SJSA1 (cell line): ENCODE measurements at places on chromosomes 12 and 14.
A peak's percentile ranks its signal among the peaks of the same experiment; 100 is the strongest.

DNA sequence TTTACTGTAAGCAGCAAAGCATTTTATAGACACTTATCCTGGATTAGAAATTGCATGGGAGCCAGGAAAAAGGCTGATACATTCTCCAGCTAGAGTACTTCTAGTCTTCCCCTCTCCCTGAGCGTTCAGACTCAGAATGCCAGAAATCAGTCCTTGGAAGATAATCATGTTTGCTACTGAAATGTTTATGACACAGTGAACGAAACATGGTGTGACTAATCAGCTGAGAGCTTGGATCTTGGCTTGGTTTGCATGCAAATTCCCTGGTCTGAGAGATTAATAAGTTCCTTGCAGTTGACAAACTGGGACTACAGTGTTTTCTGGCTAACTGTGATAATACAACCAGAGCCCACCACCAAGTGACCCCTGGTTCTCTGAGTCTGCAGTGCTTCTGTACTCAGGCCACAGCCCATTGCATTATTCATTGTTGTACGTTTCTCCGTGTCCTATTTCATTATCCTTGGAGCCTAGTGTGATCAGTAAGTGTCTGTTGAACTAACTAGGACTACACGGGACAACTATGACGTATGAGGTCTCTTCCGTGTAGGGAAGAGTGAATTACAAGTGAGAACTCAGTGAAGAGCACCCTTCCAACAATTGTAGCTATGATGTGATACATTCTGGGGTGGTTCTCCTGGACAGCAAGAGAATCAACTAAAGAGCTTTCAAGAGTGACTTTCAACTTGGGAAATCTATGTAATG is 34.6 kb upstream of the EVL start:
- peaks cover 52% of the 10 kb centered on the region for H3K4me1 ChIP-seq
- H3K27ac ChIP-seq, result peak overlapping the region; percentile 84
- no peaks in the 10 kb centered on the region for H3K36me3 ChIP-seq
- no peak for DNase-seq
- H3K27me3 ChIP-seq, result no peaks in the 10 kb centered on the region

DNA sequence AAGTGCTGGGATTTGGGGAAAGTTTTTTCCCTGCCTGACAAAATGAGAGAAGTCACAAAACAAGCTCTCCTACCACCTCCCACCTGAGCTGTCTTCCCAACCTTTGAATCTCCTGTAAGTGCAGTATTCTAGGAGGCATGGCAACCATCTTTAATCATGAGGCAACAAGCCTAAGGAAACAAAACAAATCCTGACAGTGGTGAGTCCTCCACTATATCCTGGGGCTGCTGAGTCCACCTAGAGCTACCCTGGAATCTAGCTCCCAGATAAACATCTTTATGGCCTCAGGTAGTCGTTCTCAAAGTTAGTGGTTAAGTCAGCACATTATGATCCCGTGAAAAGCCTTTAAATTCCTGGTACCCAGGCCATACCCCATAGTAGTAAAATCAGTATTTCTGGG is 22.3 kb upstream of the ACTN1 start:
- no peak overlapping the region for H3K4me3 ChIP-seq
- no peak for DNase-seq
- H3K36me3 ChIP-seq, result no peaks in the 10 kb centered on the region
- H3K4me1 ChIP-seq, result peaks cover 21% of the 10 kb centered on the region

DNA sequence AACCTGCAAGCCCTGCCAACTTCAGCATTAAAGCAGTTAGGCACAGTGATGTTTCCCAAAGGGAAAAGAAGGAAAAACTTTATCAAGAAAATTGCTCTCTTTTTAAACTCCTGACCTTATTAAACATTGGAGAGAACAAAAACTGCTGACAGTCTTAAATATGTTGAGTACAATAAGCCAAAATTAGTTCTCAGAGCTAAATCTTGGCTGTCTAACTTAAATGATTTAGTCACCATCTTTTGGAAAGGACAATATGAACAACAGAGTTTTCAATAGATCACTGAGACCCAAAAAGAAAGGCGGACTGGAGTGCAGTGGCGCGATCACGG is 70.8 kb downstream of the DUSP6 start:
- peaks cover 11% of the 10 kb centered on the region for H3K4me1 ChIP-seq
- H3K4me3 ChIP-seq, result no peak overlapping the region
- DNase-seq, result no peak
- no peak overlapping the region for H3K27ac ChIP-seq
- no peaks in the 10 kb centered on the region for H3K27me3 ChIP-seq
- H3K36me3 ChIP-seq, result no peaks in the 10 kb centered on the region

DNA sequence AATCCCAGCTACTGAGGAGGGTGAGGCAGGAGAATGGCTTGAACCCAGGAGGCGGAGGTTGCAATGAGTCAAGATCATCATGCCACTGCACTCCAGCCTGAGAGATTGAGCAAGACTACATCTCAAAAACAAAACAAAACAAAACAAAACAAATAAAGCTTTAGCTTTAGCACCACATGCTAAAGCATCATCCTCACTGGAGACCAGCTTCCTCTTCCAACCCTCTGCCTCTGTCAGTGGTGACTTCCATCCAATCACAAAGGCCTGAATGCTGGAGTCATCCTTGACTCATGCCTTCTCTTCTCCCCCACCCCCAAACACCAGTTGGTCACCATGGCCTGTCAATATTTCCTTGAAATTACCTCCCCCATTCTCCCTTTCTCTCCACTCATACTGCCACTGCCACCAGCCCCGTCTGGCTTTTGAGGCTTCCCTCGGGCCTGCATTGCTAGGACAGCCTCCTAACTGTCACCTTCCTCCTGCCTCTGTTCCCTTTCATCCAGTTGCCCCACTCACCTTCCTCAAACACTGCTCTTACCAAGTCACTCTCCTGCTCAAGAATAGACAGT is 1.4 kb downstream of the ZNF385A start:
- DNase-seq, result peak; percentile 71
- peak overlapping the region; percentile 46; the same call in 1 of the 2 replicates for H3K27ac ChIP-seq
- peaks cover 29% of the 10 kb centered on the region for H3K4me1 ChIP-seq

DNA sequence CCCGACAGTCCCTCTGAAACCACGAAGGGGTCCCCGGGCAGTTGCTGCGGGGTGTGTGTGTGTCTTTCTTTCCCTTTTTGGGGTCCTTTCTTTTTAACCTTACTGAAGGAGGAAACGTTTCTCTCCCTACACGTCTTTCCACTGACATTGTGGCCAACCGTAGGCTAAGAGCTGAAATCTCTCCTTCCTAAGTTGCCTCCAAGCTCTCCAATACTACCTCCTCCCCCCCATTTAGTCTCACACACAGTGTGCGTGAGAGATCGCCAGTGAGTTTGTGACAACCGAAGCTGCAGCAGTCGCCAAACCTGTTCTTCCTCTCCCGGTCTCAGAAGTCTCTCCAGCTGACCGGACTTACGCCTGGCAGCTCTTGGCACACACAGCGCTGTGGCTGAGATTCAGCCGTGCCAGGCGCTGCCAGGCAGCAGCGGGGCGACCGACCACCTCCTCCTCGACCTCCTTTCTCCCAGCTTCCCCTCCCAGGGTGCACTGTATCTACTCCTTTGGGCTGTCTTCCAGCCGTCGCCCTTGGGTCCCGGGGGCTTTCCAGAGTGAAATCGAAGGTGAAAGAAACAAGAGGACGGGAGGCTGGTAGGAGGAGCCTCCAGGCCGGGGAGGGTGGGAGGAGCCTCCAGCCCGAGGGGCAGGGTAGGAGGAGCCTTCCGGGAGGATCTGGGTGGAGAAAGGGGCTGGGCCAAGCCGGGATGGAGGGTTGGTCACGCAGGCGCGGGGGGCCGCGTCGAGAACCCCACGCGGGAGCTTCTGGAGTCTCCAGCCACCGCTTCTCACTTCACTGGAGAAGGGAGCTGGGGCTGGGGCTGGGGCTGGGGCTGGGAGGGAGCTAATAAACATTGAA is at the start of gene TMTC2:
Gene TMTC2 (plus strand): TSS at position 739 of the 853 bp plus-strand sequence.
- peak; percentile 82 for DNase-seq
- H3K4me3 ChIP-seq, result peak within 1 kb of the TSS; percentile 66
- H3K36me3 ChIP-seq, result no peaks in the 10 kb centered on the region
- H3K27me3 ChIP-seq, result peaks cover 12% of the 10 kb centered on the region

DNA sequence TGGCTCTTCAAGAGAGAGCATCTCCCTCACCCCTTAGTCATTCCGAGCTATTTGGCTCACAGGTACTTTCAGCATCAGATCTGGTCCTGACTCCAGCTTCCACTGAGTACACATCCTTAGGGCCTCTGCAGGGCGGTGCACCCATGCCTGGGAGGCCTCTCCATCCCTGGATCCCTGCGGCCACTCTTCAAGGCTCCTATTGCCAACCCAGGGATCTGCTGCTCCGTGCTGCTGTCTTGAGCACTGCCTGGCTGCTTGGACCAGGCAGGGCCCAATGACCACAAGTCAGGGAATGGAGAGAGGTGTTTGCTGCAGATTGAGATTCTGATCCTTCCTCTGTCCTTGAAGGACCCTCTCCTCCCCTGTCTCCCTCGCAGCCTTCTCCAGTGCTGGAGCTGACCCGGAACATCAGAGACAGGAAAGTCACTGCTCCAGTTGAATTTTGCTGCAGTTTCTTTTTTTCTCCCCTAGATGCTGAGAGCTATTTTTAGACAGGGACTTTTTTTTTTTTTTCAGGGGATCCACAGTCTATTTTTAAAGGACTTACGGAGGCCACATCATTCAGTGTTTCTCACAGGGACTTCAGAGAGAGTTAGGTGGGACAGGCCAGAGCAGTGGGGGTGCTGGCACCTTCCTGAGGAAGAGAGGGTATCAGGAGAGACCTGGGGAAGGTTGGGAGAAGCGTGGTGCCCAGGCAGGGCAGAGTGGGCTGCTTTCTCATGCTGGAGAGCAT is 50.1 kb upstream of the KCNA1 start:
- no peaks in the 10 kb centered on the region for H3K4me1 ChIP-seq
- no peak for DNase-seq
- H3K36me3 ChIP-seq, result no peaks in the 10 kb centered on the region
- H3K4me3 ChIP-seq, result no peak overlapping the region
- H3K27me3 ChIP-seq, result peaks cover 51% of the 10 kb centered on the region
- no peak overlapping the region for H3K27ac ChIP-seq

DNA sequence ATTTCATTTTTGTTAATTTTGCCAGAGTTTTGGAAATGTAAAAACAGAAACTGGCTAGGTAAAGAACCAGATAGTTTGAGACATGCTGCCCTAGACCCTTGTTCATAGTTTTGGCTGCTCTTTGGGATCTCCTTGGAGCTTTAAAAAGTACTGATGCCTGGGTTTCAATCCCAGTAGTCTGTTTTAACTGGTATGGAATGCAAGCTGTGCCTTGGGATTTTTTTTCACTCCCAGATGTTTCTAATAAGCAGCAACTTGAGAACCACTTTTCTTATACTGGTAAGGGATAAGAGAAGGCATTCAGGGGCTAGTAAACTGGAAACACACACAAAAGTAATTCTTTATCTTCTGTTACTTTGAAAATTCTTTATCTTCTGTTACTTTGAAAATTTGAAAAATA is 18.8 kb downstream of the SLC35F4 start:
- H3K27me3 ChIP-seq, result 0 out of 2 replicates have a peak, but pooled peaks cover 3% of the 10 kb centered on the region
- no peak for DNase-seq
- no peak overlapping the region for H3K27ac ChIP-seq
- no peaks in the 10 kb centered on the region for H3K4me1 ChIP-seq

DNA sequence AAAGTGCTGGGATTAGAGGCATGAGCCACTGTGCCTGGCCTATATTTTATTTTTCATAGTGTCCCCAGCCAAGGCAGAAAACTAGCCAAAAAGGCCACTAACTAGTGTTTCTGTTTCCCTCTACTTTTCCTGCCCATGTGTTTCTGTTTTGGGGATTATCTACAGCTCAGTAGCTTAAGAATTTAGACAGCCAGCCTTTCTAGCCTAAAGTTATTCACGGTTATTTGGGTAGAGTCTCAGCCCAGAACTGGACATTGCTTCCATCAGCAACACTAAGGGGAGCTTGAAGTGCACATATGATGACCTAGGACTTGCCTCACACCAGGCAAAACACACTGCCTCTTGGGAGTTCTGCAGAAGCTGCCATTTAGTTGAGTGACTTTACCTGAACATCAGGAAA is 17.9 kb downstream of the PROX2 start:
- DNase-seq, result no peak
- H3K4me3 ChIP-seq, result no peak overlapping the region
- no peaks in the 10 kb centered on the region for H3K27me3 ChIP-seq
- H3K36me3 ChIP-seq, result no peaks in the 10 kb centered on the region
- no peak overlapping the region for H3K27ac ChIP-seq

GRCh38 chr12:20549108-20549719 is 145.9 kb upstream of the SLCO1C1 start:
- H3K4me1 ChIP-seq, result no peaks in the 10 kb centered on the region
- no peak overlapping the region for H3K4me3 ChIP-seq
- no peak overlapping the region for H3K27ac ChIP-seq
- H3K36me3 ChIP-seq, result no peaks in the 10 kb centered on the region

DNA sequence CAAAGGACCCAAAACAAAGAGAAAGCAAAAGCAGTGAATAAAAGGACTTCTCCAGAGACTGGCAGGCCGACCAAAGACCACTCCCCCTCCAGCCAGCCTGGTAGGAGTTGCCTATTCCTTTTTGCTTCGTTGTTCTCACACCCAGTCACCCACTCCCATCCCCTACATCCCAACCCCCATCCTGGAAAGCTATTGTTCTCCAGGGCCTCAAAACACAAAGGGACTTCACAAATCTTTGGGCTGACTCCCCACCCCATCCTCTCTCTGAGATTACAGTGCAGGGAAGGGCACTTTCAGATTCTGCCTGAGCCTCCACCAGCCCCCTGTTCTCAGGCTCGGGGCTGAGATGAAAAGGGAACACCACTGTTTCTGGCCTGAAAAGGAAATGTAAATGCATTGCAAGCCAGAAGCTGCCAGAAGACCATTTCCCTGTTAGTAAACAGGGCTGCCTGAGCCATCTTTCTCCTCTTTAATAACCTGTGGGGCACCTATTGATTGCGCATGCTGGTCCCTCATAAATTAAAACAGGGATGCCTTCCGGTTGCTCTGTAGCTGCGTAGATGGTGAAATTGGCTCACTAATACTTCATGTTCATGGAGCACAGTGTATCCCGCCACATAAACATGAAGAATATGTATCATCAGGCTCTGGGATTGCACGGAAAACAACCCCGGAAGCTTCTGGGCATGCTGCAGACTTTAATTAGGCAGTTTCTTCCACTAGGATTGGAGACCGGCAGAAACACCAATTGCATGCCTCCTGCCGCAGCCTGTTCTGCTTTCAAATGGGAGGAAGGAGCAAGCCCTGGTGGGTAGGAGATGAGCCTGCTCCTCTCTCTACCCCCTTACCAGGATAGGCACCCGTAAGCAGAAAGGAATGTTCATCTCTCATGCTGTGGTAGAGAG is 130.3 kb upstream of the FUT8 start:
- H3K27me3 ChIP-seq, result no peaks in the 10 kb centered on the region
- H3K36me3 ChIP-seq, result no peaks in the 10 kb centered on the region
- H3K4me1 ChIP-seq, result peaks cover 34% of the 10 kb centered on the region
- DNase-seq, result peak; percentile 74

GRCh38 chr12:125184213-125184967 is 119.2 kb downstream of the AACS start:
- H3K4me1 ChIP-seq, result peaks cover 9% of the 10 kb centered on the region
- H3K27ac ChIP-seq, result no peak overlapping the region
- no peaks in the 10 kb centered on the region for H3K36me3 ChIP-seq
- DNase-seq, result no peak
